ENCODE measurements at places on chromosomes 16 and 17.

GRCh38 chr16:4319454-4320421 is 3.9 kb downstream of the GLIS2 start:
- DNase-seq, result no peak

DNA sequence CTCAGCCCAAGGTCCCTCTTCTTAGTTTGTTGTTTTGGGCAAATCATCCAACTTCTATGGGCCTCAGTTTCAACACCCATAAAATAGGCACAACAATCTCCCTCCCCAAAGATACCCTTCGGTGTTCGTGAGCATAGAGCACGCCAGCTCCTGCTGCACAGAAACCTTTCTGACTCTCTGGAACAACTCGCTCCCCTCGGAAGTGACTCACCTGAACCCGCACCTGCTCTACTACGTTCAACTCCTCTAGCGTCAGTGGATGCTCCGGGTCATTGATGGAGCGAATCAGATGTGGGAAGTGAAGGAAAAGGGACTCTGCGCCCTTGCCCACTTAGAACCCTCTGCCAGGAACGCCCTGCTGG is 445 bp downstream of the CIAO2B start:
- DNase-seq, result no peak

- DNase-seq, result no peak
Measured at GRCh38 chr17:9419932-9420453, 155.6 kb downstream of the STX8 start.

DNA sequence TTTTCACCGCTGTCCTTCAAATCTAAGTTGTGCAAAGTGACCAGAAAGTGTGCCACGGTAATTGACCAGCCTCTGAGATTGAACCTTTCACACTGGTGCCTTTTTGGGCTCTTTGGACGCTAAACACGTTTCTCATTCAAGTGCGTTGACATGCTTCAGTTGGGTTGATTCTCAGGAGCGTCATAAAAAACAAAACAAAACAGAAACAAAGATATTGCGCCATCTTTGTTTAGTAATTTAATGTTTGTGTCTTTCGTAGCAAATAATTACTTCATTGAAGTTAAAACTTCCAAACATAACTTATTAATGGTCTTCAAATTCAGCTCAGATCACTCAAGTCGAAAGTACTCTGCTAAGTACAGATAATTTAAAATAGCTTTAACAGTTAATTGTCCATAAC is 80.2 kb downstream of the OR1D5 start:
- no peak for DNase-seq

DNA sequence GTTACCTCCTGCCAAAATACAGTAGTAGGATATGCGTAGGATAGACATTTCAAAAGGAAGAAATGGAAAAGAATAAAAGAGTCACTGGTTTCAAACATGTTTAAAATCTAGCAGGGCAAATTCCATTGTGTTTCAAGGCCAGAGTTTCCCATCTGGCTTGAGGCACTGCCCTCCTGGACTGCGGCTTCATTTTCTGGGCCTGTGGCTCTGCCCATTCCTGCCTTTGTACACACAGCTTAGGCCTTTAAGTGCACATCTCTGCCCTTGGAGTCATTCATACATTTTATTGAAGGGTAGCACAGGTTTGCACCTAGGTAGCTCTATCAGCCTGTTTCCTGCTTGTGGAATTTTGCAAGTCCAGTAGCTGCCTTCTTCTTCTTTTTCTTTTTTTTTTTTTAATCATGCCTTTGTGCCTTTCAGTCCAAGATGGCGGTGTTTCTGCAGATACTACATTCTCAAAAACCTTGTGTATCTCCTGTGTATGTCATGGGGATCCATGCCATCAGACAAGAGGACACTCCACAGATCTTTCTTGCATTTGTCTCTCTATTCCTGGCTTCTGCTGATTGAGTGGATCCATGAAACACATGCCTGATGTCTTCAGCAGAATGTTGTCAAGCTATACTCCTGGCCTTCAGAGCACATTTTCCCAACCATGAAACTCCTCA is 282.9 kb downstream of the BCAS3 start:
- DNase-seq, result no peak

DNA sequence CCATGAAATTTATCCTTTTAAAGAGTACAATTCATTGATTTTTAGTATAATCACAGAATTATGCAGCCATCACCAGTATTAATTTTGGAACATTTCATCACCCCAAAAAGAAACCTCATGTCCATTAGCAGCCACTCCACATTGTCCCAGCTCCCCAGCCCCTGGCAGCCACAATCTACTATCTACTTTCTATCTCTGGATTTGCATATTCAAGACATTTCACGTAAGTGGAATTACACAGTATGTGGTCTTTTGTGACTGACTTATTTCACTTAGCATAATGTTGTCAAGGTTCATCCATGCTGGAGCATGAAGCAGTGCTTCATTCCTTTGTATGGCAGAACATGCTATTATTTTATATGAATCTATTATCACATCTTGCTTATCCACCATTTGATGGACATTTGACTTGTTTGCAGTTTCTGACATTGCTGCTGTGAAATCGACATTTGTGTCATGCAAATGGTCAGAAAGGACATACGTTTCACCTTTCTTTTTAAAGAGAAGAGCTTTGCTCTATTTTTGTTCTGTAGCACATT is 10.7 kb downstream of the METTL9 start:
- DNase-seq, result no peak

All from NCI-H2029 treated with DMSO at 0.1 percent for 48 hours (cell line).